ENCODE measurements at places on chromosomes 5 and 9. TPM values are rescaled to one million over a fixed set of nuclear protein-coding genes. Genes with fewer than 3 reads are reported as not detected.

GRCh38 chr9:84397822-84398221 lies 57.3 kb upstream of the SLC28A3 start:
- no peak for DNase-seq

Gene FOXD1
- 0.06 TPM for polyA plus RNA-seq

Gene ANKRD31
- 0.04 TPM for polyA plus RNA-seq

GRCh38 chr5:4373051-4373820 lies 766.9 kb upstream of the ADAMTS16 start:
- no peak for DNase-seq

DNA sequence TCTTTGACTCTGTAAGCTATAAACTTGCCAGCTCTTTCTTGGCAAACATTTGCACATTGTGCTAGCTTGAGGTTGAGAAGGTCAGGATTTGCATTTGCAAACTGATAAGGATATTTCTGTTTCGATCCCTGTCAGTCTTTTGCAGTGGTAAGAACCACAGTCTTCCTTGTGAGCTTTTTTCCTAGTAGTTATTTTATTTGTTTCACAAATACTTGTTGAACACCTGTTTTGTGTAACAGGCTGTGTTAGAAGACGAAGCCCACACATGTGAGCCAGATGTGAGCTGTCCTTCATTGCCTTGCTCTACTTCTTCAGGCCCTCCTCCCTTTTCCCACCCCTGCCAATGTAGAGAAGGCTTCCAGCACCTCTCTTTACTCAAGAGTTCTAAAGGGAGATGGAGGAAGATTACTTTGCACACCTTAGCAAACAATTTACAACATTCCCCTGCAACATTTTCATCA lies 327.0 kb upstream of the KLF4 start:
- no peak for DNase-seq

- no peak for DNase-seq
Measured at GRCh38 chr9:88950341-88951154, 40.7 kb upstream of the S1PR3 start.

Gene NEURL1B
- 37.9 TPM for polyA plus RNA-seq

Gene RHOBTB3
- polyA plus RNA-seq, result 24.3 TPM

- DNase-seq, result no peak
Measured at GRCh38 chr9:91757782-91758181, 192.2 kb downstream of the ROR2 start.

Gene PPP2R2B
- 0.11 TPM for polyA plus RNA-seq

DNA sequence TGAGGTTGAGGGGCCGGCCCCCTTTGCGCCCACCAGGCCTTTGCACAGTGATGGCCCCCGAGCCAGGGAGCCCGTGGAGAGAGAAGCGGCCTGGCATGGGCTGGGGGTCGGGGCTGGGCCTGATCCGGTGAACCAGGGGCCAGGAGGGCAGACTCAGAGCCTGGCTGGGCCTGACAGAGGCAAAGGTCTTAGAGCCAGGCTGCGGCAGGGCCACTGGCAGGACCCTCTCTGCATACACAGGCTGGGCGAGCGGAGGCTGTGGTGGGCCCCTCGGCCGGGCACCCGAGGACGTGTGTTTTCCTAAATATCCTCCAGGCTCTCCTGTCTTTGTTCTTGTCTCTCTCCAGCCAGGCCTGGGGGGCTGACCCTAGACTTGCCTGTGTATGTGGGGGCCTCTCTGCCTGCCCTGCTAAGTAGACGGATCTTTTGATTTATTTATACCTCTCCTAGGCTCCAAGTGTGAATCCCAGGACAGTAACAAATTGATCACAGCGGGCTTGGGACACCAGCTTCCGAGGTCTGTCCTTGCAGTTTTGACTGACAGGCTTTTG lies 933 bp downstream of the NEK6 start:
- DNase-seq, result peak; percentile 34

Measured in heart left ventricle (tissue), 16 donors.